Esophagus mucosa (tissue), 1 donor: ENCODE measurements at places on chromosomes 3 and 15.

GRCh38 chr3:121722411-121722810 is 27.1 kb downstream of the GOLGB1 start:
- ATAC-seq, result no peak

DNA sequence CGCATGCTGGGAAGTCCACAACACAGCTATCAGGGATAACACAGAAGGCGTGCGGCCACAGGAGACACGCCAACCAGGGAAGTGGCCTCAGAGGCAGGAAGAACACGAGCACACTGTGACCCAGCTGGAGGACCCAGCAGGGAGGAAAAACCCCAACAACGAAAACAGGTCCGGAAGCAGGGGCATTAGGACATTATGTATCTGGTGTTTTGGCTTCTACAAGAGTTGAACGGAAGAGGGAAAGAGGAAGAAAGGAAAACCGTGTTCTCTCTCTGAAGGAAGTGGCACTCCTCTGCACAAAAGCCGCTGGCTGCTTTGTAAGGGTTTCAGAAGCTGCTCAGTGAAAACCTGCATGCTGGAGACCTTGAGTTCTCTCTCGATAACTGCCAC is 61.8 kb downstream of the HACD2 start:
- ATAC-seq, result no peak

- ATAC-seq, result no peak
Measured at GRCh38 chr15:36886701-36887100, 213.6 kb downstream of the MEIS2 start.

DNA sequence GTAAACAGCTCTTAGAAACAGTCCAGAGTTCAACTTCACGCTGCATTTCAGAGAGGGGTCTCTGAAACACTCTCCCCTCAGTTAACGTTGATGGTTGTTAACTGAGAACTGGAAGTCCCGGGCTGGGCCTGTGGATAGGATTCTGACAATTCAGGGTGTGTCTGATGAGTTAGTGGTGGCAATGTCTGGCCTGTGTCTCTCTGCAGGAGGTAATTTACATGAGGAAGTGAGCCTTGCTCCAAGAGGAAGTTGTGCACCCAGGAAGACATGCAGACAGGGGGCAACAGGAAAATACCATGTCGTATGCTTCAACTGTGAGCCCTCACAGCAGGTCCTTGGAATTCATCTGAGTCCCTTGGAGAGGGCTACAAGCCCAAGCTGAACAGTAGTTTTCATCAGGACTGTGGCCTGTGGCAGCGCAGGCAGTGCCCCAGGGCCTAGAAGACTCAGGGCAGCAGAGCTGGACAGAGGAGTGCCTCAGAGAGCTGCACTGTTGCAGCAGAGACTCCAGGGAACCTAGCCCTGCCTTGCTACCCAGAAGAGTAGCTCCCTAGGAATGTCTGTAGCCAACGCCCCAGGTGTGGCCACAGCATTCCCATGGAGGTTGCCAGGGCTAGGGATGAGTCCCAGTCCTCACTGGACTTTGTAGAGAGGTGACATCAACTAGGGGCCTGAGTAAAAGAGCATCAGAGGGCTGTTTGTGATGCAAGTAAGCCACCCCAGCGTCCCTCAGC is 104.6 kb upstream of the SELENOK start:
- ATAC-seq, result peak; percentile 74

DNA sequence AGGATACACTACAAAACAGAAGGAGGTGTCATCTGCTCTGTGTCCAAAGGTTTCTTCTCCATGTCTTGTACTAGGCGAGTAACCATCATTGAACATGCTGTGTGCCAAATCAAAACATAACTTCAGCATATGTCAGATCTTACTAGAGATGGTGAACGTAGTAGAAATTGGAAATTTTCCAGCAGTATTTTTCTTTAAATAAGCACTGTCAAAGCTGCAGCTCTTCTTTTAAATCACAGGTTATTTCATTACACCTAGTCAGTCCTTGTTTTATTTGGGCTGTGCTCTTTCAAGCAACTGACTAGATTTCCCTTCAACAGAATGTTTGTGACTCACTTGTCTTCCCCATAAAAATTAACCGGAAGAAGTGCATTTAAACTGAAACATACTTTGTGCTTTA is 46.5 kb downstream of the MSL2 start:
- ATAC-seq, result no peak

DNA sequence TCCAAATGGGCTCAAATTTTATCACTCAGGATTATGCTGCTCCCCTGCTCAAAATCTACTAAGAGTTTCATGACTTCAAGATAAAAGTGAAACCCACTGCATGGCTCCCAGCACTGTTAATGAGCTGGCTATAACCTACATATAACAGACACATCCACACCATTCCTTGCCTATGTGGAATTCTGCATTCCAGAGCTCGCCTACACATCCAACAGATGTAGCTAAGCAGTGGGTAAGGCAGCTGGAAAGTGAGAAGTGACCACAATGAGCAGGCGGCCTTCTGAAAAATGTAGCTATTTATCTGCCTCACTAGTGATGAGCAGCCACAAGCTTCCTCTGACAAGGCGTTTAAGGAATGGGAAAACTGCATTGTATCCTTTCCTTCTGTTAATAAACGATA is 92.0 kb upstream of the TRIM42 start:
- no peak for ATAC-seq

DNA sequence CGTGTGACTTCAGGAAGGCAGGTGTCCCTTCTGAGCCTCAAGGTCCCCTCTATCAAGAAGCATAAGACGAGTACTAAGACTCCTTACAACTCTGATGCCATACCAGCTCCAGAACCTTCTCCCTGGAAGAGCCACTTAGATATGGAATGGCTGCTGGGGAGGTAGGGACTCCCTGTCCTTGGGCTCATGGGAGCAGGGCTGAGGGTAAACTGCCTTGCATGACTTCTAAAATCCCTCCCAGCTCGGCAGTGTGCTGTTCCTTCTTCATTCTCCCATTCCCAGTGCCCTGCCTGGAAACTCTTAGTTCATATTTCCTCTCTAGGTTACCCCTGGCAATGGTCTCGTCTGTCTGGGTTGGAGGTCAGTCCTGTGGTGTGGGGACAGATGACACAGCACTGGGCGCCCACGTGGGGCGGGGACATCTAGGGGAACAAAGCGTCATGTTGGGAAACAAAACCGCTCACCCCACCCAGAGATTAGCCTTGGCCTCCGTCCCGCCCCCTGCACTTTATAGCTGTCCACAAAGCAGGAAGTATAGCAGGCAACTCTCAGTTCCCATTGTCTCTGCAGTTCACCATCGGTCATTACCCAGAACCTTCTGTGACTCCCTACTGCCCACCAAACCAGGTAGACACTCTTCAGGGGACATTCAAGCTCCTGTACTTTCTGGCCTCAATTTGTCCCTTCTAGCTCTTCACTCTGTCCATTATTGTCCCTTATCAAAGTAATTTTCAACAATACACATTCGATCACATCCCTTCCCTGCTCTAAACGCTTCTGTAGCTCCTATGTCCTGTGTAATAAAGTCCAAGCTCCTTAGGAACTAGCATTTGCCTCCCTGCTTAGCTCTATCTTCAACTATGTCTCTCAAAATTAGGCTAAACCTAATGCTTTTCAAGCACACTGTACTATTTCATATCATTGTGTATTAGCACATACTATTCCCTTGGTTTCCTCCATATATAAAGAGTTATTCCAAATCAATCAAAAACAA is 73.8 kb downstream of the IQSEC1 start:
- ATAC-seq, result peak; percentile 82
